ENCODE measurements at places on chromosomes 5 and 9.

DNA sequence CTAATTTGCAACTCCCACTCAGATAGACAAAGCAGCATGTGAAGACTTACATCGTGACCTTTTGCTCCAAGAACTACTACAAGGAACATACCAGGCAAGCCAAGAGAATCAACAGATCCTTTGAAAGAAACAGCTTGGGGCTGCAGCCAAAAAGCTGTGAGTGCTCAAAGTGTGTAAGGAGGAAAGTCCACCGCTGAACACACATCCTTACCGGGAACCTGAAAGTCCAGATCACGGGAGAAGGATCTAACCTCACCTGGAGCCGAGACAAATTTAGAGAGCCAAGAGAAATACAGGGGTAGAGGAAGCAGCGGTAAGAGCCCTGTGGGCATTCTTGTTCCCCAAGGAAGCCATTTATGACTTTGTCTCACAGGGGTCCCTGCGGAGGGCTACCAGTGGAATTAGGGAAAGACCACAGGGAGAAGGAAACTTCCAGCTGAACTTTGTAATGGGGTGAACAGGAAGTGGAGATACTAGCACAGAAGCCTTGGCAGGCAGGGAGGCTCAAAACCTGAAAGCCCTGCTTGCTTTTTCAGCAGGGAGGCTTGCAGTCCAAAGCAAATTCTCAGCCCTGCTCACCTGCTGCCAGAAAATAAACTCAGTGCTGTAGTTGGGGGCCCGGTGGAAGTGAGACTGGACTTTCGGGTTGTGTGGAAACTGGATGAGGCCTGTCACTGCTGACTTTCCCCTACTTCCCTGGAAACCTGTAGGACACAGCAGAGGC is 350.2 kb downstream of the DTWD2 start:
- no peak for DNase-seq

DNA sequence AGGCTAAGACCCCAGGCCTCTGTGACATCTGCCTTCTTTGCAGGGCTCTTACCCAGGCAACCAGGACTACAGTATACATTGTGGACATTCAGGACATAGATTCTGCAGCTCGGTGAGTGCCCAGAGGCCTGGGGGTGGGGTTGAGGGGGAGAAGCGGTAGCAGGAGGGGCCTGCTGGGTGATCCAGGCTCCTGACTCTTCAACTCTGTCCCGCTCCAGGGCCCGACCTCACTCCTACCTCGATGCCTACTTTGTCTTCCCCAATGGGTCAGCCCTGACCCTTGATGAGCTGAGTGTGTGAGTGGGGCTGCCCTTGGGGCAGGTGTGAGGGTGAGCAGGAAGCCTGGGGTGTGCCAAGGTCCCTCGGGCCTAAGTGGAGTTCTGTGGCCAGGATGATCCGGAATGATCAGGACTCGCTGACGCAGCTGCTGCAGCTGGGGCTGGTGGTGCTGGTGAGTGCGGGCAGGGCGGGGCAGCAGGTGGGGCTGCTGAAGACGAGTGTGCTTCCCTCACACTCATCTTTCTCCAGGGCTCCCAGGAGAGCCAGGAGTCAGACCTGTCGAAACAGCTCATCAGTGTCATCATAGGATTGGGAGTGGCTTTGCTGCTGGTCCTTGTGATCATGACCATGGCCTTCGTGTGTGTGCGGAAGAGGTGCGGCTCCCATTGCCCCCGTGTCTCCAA is 19.8 kb downstream of the GPRIN1 start:
- DNase-seq, result no peak

GRCh38 chr5:39399135-39400036 is 25.4 kb downstream of the DAB2 start:
- peak; percentile 3 for DNase-seq

DNA sequence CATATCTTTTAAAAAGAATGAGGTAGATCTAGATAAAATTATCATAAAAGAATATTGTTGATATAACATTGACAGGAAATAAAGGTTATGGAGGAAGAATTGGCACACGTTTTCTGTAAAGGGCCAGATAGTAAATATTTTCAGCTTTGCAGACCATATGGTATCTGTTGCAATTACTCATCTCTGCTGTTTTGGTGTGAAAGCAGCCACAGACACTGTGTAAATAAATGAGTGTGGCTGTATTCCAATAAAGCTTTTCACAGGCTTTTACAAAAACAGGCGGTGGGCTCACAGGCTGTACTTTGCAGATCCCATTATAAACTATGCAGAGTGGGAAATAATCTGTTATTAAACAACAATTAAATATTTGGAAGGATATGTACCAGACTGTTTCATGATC is 87.4 kb downstream of the SGCD start:
- DNase-seq, result no peak

- no peak for DNase-seq
Observed at GRCh38 chr5:136159457-136159856, 26.8 kb downstream of the SMAD5 start.

- DNase-seq, result no peak
Observed at GRCh38 chr9:85004818-85005413, 335.4 kb downstream of the NTRK2 start.

- DNase-seq, result no peak
Observed at GRCh38 chr9:137817236-137818200, 60.1 kb upstream of the CACNA1B start.

GRCh38 chr5:138241688-138242571 is 28.8 kb upstream of the CDC23 start:
- no peak for DNase-seq

GRCh38 chr5:152883066-152883775 is 478.1 kb upstream of the NMUR2 start:
- no peak for DNase-seq

GRCh38 chr9:2032234-2032633 is 17.1 kb downstream of the SMARCA2 start:
- no peak for DNase-seq

DNA sequence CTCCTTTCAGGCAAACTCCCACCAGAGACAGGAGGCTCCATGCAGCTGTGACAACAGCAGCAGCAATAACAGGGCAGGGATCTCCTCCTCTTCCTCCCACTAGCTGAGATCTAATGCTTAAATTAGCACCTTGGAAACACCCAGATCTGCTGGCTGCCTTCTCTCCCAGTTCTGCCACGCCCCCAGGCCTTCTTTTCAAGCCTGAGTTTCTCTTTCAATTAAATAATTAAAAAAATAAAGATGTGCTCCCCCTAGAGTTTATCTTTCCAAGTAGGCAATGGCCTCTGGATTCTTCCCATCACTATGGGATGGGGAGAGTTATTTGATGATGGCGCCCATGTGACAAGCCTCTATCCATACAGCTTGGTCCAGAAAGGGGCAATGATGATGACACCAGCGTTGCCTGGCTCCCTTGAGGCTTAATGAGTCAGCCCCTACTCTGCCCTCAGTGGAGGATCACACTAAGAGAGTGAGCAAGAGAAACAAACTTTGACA is 3.8 kb downstream of the FAM219A start:
- DNase-seq, result peak; percentile 51

DNA sequence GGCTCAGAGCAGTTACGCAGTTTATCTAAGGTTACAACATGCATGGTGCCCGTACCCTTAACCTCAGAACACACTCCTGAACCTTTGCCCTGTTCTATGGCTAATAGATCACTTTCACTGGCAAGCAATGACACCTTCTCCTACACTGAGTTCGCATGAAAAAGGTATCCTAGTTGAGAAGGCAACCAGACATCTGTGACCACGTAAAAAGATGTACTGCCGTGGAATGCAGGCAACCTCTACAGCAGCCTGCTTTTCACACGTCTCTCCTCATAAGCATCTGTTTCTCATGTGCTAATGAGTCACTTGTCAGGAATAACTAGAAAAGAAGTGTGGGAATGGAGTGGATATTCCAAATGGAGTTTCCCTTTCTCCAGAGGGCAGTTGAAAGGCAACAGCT is 71.4 kb downstream of the FBXO38 start:
- no peak for DNase-seq

DNA sequence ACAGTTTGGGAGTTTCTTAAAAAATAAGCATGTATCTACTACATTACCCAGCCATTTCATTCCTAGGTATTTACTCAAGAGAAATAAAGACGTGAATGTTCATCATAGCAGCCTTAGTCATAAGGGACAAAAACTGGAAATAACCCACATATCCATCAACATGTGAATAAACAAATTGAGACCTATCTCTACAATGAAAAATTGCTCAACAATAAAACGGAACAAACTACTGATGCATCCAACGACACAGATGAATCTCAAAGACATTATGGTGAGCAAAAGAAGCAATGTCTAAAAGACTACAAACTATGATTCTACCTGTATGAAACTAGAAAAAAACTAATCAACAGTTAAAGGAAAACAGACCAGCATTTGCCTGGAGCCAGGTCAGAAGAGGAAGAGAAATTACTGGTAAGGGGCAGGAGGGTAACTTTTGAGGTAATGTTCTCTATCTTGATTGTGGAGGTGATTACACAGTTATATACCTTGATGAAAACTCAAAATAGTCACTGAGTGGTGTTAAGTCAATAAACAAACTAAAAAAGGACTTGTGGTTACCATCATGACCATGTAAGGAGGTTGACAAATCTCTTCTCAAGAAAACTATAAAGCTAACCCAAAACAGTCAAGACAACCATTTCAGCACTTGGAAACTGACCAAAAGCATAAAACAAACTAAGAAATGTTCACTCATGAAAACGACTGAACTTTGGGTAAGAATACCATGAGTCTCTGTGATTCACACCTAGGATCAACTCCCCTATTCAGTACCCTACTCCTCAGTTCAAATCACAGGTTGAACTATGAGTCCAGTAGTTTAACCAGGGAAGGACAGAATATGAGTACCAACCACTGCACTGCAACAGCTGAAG is 10.4 kb downstream of the UIMC1 start:
- DNase-seq, result peak; percentile 16

- peak; percentile 53 for DNase-seq
Observed at GRCh38 chr9:86202338-86202882, 57.0 kb downstream of the C9orf153 start.

DNA sequence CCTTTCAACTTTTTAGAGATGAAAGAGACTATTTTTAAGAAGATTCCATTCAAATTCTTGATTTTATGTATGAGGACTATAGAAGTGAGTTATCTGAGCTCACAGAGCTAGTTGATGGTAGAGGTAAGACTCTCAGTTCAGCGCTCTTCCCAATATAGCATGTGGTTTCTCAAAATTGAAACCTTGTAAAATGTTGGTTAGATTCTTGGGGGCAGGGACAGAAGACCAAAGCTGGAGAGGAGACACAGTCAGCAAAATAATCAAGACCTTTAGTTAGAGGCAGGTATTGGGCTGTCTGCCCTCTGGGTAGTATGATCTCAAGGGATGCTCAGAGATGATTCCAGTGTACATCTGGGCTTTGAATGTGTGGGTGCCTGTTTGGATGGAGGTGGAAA is 246.4 kb downstream of the SH3GL2 start:
- no peak for DNase-seq

DNA sequence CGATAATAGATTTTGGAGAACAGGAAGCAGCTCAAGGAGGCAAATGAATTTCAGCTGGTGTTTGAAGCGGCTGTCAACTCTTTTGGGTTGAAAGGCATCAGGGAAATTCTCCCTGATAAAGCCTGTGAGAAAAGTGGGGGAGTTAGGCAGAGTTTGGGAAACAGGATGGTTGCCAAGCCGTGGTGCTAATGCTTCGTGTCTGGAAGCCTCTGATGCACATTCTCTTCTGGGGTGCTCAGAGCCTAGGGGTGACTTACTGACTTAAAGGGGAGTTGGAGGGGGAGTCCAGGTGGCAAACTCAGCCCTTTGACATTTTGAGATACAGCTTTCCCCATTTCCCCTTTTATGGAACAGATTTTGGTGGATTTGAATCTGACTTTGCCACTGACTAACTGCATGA is 202.5 kb upstream of the CLINT1 start:
- no peak for DNase-seq

DNA sequence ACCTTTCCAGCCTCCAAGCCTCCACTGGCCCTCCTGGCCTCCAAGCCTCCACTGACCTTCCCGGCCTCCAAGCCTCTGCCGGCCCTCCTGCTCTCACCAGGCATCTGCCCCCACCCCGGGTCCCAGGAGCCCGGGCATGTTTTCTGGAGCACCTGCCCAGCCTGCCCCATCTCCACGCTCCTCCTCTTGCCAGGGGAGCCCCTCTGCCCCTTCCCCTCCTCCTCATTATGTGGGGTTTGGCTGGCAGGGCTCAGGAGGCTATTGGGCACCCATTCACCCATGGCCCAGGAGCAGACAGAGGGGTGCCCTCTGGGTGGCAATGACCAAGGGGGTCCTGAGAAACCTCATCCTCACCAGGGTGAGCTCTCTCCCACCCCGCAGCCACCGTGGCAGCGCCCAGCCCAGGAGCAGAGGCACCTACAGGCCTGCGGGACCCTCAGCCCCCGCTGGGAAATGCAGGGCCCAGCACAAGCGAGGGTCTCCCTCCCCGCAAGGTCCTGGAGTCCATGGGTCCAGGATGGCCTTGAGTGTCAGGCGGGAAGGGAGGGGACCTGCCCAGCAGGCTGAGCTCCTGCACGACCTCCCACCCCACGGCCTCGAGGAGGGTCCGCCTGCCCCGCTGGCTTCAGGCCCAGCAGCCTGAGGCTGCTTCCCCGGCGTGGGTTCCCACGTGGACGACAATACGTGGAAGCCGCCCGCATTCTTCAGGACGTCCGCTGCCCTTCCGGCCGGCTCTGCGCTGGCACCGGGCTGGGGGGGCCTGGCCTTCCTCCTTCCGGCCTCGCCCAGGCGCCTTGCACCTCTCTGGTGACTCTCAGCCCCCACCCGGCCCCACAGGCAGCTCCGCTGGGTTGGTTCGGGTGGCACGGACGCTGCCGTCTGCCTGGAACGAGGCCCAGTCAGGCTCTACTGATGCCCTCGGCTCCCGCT is 51.4 kb upstream of the NRARP start:
- DNase-seq, result no peak

GRCh38 chr5:886716-887325 is 5.8 kb downstream of the BRD9 start:
- DNase-seq, result no peak

DNA sequence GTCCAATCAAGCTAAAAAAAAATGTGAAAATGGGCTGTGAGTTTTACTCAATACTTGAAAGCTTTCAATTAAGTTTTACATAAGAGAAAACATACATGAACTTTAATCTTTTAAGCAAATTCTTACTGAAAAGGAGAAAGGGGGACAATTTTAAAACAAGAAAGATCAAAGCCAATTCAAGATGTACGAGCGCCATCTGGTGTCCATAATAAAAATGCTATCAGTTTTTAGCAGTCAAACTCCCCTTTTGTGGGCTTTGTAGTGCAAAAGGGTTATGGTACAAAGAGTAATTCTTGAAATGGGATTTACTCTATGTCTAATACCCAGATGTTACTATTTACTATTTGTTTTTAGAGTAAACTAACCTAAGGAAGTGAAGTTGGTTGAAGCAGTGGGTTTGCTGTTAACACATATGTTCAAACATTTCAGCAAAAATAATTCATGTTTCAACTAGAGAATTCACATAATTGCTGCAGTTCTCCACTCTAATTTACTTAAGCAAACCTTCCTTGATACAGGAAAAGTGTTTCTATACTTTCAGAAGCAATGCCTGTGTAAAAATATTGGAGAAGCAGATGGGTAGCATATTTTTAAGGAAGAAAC is 228.2 kb upstream of the TYRP1 start:
- peak; percentile 17 for DNase-seq

DNA sequence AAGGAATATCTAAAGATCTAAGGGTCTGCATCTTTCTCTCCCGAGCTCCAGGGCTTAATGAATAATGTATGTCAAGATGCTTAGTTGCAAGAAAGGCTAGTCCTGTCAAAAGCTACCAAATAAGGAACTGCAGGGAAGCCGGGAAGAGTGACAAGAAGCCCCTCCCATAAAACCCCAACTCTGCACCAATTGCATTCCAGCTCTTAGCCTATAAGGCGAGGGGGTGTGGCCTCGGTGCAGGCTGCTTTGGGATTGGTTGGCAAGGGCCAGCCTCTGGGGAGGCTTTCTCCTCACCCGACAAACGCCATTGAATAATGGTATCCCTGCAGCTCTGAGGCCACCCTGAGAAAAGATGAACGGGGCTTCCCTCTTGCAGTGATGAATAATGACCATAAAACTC is 416.9 kb downstream of the RAB3C start:
- DNase-seq, result no peak
